Lung microvascular endothelial cell (primary cell): ENCODE measurements at places on chromosomes 6 and 20. TPM values are rescaled to one million over a fixed set of nuclear protein-coding genes. Genes with fewer than 3 reads are reported as not detected.

REPS1 gene
- 20.6 and 21.1 TPM in 2 replicates for total RNA-seq

HLA-DMA gene
- total RNA-seq, result 0.20 and 0.44 TPM in 2 replicates

CST7 gene
- total RNA-seq, result not detected in 2 replicates

FUCA2 gene
- total RNA-seq, result 24.4 and 29.0 TPM in 2 replicates

EFCAB8 gene
- total RNA-seq, result under 0.01 TPM in 2 replicates

RIN2 gene
- 71.4 and 80.2 TPM in 2 replicates for total RNA-seq

TNF gene
- not detected in 2 replicates for total RNA-seq
